Stimulated activated CD4-positive, alpha-beta T cell treated with anti-CD3 and anti-CD28 coated beads, Interleukin-15, amount 100 ng/mL, for 48 hours (primary cell): ENCODE measurements at places on chromosomes 1 and 21.

DNA sequence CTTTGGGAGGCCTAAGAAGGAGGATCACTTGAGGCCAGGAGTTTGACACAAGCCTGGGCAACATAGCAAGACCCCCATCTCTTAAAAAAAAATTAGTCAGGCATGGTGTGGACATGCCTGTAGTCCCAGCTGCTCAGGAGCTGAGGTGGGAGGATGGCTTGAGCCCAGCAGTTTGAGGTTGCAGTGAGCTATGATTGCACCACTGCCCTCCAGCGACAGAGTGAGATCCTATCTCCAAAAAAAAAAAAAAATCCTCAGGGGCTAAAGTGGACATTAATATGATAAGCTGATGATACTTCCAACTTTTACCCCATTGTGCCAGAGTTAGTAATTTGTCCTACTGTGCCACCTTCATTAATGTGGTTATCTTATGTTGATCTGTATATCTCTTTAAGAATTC is 327.8 kb upstream of the FMN2 start:
- DNase-seq = no peak

DNA sequence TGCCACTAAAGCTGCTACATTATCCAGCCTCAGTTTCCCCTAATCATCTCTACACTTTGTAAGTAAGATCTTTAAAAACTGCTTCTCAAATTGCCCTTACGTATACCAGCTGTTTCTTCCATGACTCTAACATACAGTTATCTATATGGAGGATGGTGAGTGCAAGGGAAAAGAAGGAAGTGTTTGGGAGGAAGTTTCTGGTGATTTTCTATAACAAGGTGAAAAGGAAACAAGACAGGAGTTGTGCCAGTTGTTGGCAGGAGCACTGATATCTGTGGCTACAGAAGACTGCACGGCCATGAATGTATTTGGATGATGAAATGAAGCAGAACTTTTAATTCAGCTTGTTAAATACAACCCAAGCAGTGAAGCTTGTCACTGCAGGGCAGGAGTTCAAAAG is 32.3 kb upstream of the NHLH2 start:
- DNase-seq = no peak

GRCh38 chr1:3530086-3530925 is 75.8 kb downstream of the ARHGEF16 start:
- DNase-seq = no peak

- peak; percentile 78 for DNase-seq
Measured at GRCh38 chr21:45615145-45615711, 28.3 kb upstream of the PCBP3 start.

DNA sequence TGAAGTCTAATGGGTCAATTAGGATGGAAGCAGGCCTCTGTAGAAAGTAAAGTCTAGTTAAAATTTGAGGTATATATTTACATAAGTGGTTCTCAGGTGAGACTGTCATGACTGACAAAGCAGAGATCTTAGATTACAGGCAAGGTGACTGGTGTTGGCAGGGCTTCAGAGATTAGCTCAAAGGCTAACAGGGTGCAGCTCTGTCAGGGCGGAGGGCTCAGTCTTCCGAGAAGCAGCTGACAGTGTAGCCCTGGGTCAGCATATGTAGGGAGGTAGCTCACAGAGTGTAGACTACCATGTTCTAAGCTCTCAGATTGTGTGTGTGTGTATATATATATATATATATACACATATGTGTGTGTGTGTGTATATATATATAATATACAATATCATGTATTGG is 54.7 kb downstream of the RBM11 start:
- no peak for DNase-seq
